ENCODE measurements at places on chromosomes 12 and 14. TPM values are rescaled to one million over a fixed set of nuclear protein-coding genes. Genes with fewer than 3 reads are reported as not detected.

GRCh38 chr14:100888789-100889315, 14.7 kb downstream of the RTL1 start:
- DNase-seq, result no peak

DNA sequence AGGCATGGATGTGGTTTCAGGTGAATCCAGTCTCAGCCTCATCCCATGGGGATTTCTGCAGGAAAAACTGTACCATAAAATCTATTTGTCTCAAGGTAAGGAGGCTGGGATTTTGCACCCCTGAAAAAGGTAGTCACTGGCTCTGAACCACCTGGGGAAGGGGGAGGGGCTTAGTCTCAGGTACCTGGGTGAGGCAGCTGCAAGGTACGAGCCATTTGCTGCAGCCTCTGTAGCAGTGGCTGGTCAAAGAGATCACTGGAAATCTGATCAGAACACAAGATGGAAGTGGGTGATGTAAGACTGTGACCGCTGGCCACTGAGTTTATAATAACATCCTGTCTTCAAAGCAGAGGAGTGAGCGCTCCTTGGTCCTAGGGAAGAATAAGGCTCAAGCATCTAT, 209.9 kb upstream of the NOS1 start:
- no peak for DNase-seq

GRCh38 chr14:93160353-93160801, 24.3 kb downstream of the MOAP1 start:
- no peak for DNase-seq

DNA sequence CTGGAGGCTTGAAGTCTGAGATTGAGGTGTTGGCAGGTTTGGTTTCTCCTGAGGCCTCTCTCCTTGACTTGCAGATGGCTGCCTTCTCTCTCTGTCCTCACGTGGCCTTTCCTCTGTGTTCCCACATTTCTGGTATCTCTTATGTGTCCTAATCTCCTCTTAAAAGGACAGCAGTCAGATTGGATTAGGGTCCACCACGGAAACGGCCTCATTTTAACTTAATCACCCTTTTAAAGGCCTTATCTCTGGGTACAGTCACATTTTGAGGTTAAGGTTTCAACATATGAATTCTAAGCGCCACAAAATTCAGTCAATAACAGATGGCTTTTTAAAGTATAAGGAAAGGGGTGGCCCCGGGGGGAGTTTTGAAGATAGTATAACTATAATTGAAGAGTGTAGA, 33.5 kb downstream of the UNC79 start:
- DNase-seq, result no peak

Gene AICDA
- total RNA-seq, result 0.58 TPM

Gene HIF1A
- total RNA-seq, result 183 TPM

Gene AQP2
- total RNA-seq, result not detected

Gene CHGA
- 1.1 TPM for total RNA-seq
